Stimulated activated CD4-positive, alpha-beta T cell treated with anti-CD3 and anti-CD28 coated beads, Interleukin-1b, Interleukin-23, amount 100 ng/mL, for 1 hour (primary cell): ENCODE measurements at places on chromosomes 16 and 17.

- no peak for DNase-seq
Measured at GRCh38 chr16:83517398-83517797, 290.4 kb upstream of the HSBP1 start.

GRCh38 chr16:80526418-80527061, 14.3 kb upstream of the DYNLRB2 start:
- peak; percentile 21 for DNase-seq

DNA sequence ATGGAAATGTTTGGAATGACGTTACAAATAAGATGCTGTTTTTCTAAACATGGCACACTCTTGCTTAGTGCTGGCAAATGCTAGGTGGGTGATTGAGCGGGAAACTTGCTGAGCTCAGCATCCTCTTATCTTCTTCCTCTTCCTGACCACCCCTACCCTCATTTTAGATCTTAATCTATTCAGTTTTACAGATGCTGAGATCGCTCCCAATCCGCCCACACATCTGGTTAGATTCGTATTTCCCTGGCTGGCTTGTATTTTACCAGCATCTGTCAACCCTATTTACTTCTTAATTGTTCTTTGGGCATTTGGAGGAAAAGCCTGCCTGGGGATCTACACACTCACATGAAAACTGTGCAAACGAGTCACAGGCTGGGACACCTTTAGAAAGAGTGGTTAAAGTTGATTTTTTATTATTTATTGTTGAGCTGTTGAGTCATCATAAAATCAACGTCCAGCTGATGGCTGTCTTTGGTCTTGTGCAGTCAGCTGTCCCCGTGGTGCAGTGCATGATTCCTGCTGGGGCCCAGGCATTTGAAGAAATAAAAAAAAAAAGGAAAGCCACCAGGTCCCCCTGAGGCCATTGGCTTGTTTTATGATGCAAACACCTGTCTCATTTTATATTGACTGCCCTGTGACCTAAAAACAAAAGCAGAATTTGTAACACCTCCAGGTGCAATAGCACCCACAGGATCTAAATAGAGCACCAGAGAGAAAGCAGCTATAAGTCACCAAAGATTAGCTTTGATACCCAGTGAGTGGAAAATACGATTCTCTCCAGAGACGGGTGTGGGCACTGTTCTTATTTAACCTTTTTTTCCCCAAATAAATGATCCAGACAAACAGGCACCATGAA, 258.6 kb downstream of the HS3ST3B1 start:
- DNase-seq, result no peak

DNA sequence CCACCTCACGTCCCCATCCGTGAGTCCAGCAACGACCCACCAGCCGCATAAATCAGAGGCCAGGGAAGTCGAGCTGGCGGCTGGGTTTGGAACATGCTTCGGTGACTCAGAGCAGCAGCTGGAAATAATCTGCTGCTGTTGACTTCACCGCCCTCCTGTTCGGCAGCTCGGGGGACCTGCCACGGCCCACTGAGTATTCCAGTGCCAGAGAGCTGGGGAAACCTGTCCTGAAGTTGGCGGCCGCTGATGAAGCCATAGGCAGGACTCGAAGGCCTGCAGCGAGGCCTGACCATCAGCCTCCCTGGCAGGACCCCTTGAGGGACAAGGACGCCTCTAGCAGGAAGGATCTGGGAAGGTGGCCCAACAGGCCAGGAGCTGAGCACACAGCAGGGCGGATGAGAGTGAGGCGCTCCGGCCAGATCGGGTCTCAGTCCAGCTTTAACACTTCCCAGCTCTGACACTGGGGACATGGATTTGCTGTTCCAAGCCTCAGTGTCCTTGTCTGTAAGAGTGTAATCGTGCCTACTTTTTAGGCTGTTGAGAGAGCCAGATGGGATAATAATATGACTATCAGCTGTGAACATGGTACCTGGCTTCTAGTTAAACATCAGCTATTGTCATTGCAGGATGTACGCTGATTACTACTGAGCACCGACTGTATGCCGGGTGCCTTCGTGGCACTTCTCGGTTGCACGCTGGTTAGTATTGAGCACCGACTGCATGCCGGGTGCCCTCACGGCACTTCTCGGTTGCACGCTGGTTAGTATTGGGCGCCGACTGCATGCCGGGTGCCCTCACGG, 50.4 kb upstream of the CIBAR2 start:
- DNase-seq, result no peak

DNA sequence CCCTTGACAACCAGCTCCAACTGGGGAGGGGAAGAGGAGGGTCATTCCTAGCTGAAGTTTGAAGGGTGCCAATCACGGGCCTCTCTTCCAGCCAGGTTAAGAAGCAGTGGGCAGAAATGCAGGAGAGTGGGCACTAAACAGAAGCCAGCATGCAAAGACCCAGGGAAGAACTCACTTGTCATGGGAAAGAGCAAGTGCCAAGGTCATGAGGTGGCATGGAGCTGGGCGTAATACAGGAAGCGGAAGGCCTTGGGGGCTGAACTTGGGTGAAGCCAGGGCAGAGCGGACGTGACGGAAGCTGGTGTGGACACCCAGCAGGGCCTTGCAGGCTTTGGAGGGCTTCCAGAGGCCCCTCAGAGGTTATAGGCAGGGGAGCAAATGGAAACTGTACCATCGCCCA, 302.1 kb downstream of the MAF start:
- DNase-seq, result no peak

GRCh38 chr17:8123695-8124349, at the start of gene HES7:
HES7 (minus strand) TSS chr17:8124106; CDS start chr17:8124084, 22 bp downstream.
- no peak for DNase-seq

GRCh38 chr17:35586569-35587073, 501 bp upstream of the AP2B1 start:
- DNase-seq, result no peak

- DNase-seq, result no peak
Measured at GRCh38 chr17:22158364-22158763, 466.0 kb downstream of the KCNJ18 start.

DNA sequence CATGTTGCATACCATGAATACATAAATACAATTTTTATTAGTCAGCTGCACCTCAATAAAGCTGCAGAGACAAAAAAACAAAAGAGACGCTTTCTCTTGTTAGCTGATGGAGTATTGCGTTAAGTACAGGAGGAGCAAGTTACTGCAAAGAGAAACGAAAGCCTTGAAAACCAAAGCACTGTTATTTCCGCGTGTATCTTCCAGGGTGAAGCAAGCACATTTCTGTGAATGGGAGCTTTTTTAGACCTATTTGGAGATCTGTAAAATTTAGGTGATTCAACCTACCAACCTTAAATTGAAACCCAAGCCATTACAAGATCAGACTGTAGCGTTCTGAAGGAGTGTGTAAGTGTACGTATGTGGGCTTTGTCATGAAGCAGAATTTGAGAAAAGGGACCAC, 390.4 kb downstream of the SOX9 start:
- DNase-seq, result no peak

DNA sequence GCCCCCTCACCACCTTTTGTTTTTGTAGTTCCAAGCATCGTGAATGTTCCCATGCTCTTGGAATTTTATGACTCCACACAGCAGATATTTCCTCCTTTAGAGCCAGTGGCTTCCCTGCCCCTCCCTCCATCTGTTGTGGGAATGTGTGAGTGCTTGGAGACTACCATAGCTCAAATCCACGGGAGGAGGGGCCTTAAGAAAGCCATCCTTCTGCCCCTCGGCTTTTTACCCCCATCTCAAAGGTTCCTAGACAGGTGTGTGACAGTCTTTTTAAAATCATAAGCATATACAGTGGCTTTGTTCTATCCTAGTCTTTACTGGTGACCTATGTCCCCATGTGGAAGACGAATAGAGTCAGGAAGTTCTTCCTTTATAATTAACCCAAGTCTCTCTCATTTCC, 47.2 kb downstream of the YPEL2 start:
- no peak for DNase-seq

DNA sequence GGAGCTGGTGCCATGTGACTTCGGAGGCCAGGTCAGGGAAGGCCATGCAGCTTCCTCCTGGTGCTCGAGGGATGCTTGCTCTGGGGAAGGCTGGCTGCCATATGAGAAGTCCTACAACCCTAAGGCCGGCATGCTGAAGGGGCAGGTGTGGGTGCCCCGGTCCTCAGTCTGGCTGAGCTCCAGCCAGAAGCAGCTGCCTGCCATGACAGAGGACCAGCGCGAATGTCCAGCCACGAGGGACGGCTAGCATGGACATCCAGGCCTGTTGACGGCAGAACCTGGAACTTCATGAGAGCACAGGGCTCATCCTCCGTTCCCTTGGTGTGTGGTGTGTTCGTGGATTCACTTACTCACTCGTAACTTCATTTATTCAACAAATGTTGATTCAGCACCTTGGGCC, 140.6 kb downstream of the IRF8 start:
- DNase-seq, result no peak

GRCh38 chr17:64519601-64520000, 12.8 kb downstream of the CEP95 start:
- no peak for DNase-seq

DNA sequence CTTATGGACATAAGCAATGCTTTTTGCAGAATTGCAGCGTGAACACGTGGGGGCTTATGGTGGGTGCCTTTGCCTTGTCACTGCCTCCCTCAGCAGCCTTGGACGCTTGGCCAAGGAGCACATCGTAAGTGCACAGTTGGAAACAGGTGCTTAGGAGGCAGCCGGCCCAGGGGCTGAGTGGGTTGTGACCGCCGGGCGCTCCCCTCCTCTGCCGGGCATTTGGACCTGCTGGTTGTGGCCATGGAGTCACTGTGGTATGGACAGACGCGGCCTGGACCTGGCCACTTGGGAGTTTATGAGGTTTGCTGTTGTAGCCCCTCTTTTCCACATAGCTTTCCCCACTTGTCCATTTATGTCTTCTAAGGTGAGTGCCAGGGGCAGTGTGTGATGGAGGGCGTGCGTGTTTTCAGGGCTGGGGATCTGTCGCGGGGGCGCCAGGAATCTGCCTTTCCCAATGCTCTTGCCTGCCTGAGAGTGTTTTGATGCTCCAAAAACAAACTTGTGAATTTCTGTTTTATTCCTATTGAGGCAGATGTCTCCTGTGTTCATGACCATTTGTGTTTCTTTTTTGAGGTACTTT, 49.2 kb downstream of the PDPK1 start:
- no peak for DNase-seq

DNA sequence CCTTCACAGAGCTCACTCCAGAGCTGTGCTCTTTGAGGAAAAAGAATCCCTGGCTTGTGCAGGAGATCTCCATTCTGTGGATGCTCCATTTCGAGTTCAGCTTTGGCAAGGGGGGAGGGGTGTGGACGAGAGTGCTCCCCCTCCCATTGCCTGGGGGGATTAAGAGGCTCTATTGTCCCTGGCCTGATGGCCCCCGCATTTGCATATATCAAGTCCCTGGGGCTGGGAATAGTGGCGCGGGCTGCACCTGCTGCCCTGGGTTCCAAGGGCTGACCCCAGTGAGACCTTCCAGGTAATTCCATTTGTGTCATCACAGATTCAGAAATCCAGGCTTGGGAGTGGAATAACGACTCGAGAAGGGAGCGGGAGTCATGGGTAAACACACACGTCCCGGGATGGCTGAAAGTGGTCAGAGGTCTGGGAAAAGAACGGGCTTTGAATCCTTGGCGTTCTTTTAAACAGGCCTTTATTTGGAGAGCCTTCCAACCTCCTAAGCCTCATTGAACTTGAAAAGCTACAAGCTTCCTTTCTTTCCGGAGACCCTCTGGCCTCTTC, 479.3 kb downstream of the HS3ST3B1 start:
- no peak for DNase-seq

GRCh38 chr17:8611619-8612298, 18.8 kb downstream of the MYH10 start:
- no peak for DNase-seq

DNA sequence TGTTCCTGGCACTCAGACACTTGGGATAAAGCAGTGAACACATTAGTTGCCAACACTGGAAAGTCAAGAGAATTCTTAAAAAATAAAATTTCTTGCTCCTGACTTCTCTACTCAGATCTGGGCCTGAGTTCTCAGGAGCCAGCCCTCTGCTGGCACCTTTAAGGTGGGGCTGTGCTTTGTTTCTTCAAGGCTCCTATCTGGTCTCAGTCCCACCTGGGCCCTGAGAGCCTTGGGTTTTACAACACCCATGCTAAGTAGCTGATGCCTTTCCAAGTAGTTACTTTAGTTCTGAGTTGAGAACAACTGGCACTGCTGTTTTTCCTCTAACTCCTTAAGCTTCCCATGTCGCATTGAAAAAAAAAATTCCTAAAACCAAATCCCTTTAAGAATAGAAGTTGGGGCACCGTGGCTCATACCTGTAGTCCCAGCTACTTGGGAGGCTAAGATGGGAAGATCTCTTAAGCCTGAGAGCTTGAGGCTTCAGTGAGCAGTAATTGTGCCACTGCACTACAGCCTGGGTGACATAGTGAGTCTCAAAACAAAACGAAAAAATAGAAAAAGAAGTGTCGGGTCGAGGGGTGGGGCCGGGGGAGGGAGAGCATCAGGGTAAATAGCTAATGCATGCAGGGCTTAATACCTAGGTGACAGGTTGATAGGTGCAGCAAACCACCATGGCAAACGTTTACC, 16.6 kb downstream of the CHAD start:
- no peak for DNase-seq

- no peak for DNase-seq
Measured at GRCh38 chr17:50544516-50544915, 2.5 kb upstream of the SPATA20 start.

- no peak for DNase-seq
Measured at GRCh38 chr17:48213797-48214196, 106.2 kb downstream of the SNX11 start.

DNA sequence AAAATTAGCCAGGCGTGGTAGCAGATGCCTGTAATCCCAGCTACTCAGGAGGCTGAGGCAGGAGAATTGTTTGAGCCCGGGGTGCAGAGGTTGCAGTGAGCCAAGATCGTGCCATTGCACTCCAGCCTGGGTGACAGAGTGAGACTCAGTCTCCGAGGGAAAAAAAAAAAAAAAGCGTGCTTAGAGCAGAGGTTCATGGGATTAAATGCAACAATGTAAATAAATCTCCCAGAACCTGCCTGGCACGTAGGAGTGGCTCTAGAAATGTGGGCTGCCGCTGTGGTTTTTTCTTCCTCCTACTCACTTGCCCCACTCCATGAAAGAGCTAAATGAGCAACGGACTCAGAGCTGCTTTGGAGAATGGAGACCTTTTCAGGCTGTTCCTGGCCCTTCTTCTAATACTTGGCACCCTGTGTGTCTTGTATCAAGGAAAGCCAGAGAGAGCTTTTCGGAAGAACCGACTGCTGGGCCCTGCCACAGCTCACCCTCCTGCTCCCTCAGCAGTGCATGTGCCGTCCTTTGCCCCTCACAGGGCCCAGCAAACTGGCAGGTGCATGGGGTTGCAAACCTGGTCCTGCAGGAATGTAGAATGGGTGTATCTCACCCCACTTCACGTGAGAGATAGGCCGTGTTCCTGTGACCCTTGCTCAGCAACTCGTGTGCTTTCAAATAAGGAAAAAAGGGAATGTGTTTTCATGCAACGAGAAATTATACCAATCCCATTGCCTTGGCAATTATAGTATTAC, 52.0 kb downstream of the LDHD start:
- no peak for DNase-seq
